ENCODE measurements at places on chromosomes 13 and 19.

DNA sequence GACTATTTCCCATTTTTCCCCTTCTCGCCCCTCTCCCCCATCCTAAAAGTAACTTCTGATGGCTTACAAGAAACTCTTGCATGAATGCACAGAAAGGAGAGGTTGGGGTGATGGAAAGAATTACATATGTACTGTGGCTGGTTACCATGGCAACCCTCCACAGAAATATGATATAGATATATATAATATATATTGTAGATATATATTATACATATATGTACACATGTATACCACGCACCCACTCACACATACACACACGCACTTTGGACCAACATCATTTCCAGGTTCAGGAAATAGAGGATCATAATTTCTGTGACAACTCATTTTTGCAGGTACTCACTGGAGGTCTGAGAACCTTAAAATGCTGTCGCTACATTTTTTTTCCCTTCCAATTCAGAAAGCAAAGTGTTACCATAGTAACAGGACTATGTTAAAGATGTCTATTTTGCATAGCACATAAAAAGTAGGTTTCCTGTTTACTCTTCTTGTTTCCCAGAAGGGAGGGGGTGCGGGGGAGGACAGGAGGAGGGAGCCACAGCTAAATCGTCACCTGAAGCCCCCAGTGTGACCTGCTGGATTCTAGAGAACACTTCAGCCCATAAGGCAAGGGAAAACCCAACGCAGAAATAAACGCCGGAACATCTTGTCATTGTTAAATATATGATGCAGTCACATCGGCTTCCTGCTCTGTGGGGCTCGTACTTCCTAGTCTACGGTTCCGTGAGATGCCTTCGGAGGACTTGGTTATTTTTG is 44.7 kb downstream of the EFNB2 start:
- no peak for DNase-seq

DNA sequence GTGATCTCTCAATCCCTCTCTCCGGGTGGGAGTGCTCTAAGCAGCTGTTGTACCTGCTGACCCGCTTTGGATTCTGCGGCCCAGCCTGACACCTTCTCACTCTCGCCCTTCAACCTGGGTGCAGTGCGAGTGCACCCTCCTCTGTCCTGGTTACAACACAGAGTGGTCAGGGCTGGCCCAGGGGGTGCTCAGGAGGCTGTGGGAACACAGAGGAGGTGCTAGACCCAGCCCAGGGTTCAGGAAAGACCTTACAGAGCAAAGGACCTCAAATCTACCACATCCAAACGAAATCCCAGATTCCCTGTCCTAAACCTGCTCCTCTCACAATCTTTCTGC is 23.7 kb downstream of the ZNF175 start:
- DNase-seq = no peak

DNA sequence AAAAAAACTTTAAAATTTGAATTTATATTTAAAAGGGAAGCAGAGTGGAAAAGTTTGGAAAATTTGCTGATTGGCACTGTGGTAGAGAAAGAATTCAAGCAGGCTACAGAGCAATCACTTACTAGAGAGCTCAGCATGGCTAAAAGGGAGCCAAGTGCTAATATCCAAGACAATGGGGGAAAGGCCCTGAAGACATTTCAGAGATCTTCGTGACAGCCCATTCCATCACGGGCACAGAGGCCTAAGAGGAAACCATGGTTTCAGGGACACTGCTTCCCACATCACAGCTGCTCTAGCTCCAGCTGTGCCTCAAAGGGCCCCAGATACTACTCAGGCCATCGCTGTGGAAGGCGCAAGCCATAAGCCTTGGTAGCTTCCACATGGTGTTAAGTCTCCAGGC is 73.7 kb downstream of the SGCG start:
- DNase-seq = no peak

DNA sequence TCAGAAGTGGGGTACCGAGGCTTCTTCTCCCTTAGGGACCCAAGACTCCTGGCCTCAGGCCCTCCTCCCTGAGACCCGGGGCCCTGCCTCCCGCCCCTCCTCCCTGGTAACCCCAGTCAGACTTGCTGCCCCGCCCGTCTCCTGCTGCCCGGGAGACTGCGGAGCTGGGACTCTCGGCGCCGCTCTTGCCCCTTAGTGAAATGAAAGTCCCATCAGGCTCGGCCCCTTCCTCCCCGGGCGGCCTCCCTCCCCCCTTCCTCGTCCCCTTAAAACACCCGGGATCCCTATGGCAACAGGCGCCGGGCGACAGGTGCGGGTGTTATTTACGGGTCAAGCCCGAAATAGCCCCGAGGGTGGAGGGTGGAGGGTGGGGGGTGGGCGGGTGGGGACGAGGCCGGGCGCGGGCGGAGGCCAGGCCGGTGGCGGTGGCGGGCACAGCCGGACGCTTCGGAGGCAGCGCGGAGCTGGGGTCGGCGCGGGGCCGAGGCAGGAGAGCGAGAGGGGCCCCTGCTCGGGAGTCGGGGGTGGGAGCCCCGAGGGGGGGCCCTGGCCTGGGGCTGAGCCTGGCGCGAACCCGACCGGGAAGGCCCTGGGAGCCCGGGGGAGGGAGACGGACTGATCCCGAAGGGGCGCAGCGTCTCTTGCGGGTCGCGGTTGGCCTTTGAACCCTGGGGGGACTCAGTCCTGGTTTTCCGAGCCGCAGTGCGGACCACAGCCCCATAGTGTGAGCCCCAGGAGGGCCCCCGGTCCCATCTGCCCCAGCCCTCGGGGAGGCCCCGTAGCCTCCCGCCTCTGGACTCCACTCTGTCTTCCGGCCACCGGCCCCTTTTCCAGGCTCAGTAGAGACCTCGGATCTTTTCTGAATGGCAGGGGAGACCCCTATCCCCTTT is at the start of gene CACNG6:
CACNG6 (plus strand) TSS at position 414 of the 890 bp plus-strand sequence. CDS start 1,241 bp downstream, outside the sequence.
- DNase-seq = no peak

DNA sequence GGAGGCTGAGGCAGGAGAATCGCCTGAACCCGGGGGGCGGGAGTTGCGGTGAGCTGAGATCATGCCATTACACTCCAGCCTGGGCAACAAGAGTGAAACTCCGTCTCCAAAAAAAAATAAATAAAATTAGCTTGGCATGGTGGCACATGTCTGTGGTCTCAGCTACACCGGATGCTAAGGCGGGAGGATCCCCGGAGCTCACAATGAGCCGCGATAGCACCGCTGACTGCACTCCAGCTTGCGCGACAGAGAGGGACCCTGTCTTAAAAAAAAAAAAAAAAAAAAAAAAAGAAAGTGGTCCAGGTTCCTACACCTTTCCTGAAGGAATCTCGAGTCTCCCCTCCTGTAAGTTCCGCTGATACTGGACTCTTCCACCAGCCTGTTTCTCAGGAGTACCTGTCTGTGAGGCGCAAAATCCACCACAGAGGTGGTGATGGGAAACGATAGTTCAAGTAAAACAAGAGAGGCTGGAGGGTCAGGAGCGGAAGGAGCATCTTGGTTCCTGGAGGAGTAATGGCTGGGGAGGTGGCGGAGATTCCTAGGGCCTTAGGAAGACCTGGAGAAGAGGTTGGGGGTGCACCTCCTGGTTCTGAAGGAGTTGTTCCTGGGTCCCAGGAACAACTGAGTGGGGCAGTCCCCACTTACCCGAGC is 471 bp downstream of the FUT1 start:
- DNase-seq = no peak

GRCh38 chr13:30726192-30726591 is 9.2 kb upstream of the ALOX5AP start:
- no peak for DNase-seq

GRCh38 chr13:101331731-101332130 is 84.6 kb downstream of the NALCN start:
- no peak for DNase-seq

DNA sequence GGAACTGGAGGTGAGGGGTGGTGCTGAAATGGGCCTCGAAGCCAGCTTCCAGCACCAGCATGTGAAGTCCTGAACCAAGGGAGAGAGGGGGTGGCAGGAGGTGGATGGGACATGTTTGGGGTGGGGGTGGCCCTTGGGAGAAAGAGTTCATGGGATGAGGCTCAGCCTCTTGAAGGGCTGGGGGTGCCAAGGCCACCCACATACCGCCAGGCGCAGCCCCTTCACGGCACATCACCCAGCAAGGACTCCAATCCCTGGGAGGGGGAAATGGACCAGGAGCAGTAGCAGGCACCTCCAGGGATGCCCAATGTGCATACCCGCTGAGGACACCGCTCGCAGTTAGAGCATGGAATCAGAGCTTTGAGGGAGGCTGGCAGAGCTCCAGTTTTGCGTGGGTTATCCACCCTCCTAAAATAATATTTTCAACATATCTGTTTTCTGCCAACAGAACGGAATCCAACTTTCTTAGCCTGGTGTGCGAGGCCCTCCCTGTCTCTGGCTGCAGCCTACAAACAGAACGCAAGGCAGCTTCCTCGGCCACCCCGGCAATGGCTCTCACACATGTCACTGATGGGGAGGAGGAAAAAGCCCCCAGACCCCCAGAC is 140.5 kb upstream of the VSTM2B start:
- peak; percentile 70 for DNase-seq

DNA sequence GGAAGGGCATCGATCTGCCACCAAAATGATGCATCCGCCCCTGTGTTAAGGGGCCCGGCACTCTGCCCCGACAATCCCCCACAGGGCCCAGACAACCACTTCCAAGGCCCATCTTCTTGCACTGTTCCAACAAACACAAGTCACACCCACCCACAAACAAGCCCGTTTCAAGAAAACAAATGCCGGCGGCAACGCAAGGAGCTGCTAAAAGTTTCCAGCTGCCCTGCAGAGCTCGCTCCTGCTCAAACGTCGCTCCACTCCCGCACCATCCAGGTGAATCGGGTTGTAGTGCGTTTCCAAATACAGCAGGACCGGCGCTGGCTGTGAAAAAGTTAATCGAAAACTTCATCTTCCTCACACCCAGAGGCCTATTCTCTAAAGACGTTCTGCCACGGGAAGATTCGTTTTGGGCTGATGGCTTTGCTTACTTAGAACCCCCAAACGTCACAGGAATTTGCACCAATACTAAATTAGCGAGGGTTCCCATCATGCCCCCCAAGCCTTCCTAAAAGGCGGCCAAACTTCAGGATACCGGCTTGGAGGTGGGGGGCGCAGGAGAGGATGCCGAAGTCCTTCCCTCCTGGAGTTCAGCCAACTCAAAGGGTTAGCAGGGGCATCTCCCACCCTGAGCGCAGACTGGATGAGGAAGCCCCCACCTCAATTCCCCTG is 107.4 kb upstream of the DOCK9 start:
- no peak for DNase-seq

- DNase-seq = no peak
These were observed 88.3 kb downstream of the COL4A1 start for GRCh38 chr13:110218581-110219201.

- no peak for DNase-seq
These were observed 209.2 kb downstream of the B3GLCT start for GRCh38 chr13:31408927-31409326.

DNA sequence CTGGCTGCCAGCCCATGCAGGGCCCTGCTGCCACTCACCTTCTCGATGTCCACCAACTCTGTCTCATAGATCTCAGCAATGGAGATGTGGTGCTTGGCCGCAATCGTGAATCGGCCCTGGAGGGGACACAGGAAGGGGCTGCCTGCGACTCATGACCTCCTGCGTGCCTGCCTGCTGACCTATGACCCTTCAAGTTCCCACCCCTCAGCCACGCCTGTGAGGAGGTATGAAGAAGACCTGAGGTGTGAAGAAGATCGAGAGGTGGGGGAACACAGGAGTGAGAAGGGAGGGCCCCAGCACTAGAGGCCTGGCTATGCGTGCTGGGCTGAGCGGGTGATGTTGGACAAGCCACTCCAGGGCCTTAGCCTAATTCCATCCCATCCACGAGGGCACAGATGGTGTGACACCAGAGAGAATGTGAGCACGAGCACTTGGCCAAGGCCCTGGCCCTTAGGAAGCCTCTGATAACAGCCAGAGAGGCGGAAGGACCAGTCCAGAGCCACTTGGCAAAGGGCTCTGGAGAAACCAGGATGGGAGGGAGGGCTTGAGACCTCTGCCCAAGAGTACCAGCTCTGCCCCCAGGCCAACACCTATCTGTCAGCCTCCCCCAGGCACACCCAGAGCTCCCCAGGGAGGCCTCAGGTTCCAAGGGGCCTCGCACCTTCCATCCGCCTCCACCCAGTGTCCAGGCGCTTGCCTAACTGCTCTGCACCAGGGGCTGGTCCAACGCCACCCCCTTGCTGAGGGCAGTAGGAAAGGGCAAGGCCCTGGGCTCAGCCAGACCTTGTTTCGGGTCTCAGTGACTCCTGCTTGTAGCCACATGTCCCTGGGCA is 9.6 kb upstream of the KPTN start:
- peak; percentile 75 for DNase-seq

GRCh38 chr19:50547385-50548190 is 20.6 kb downstream of the LRRC4B start:
- no peak for DNase-seq

DNA sequence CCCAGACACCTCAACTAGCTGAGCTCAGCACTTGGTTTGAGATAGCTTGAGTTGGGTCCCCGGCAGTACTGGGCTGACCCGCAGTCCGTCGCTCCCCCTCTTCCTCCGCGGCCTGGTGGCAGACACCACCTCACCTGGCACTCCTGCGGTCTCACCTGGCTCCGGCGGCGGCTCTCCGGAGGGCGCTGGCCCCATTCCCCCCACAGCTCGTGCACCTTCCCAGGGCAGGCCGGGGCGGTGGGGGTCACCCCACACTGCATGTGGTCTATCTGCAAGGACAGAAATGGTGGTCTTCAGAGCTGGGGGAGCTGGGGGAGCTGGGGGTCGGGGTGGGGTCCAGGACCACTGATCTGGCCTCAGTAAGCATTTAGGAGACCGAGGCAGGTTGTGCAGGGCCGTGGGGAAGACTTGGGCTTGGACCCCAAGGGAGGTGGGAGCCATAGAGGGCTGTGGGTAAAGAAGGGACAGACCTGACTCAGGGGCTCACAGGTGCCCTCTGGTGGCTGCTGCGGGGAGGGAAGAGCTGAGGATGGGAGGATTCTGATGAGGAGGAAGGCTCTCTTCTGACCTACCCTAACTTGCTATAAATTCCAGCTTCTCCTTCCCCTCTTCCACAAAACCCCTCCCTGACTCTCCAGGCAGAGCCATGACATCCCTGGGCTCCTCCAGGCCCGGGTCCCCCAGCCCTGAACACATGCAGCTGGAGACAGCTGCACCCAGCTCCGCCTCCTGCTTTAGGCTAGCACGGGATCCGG is 6.7 kb upstream of the PLIN4 start:
- DNase-seq = no peak

- no peak for DNase-seq
These were observed 15.5 kb downstream of the LIPE start for GRCh38 chr19:42411581-42412178.

- no peak for DNase-seq
These were observed 9.9 kb upstream of the SLC46A3 start for GRCh38 chr13:28728642-28729041.

GRCh38 chr19:8641908-8642547 is 11.6 kb downstream of the NFILZ start:
- no peak for DNase-seq

GRCh38 chr19:5954293-5954692 is 23.6 kb downstream of the RANBP3 start:
- no peak for DNase-seq

- DNase-seq = no peak
These were observed 52.0 kb downstream of the STARD13 start for GRCh38 chr13:33233547-33233946.

Measured in posterior vena cava (tissue), 2 donors.